ENCODE measurements at places on chromosomes 5 and 9. TPM values are rescaled to one million over a fixed set of nuclear protein-coding genes. Genes with fewer than 3 reads are reported as not detected.

The RABGAP1 gene
- 34.3 TPM for polyA plus RNA-seq

The IFNE gene
- polyA plus RNA-seq = not detected

The ZNF483 gene
- 1.6 TPM for polyA plus RNA-seq

The CNTNAP3 gene
- 2.8 TPM for polyA plus RNA-seq

The KCNV2 gene
- polyA plus RNA-seq = 0.27 TPM

The OTP gene
- polyA plus RNA-seq = not detected

The PCDH1 gene
- polyA plus RNA-seq = 13.6 TPM

The DMRTA1 gene
- polyA plus RNA-seq = 0.08 TPM

The SLC6A18 gene
- not detected for polyA plus RNA-seq

DNA sequence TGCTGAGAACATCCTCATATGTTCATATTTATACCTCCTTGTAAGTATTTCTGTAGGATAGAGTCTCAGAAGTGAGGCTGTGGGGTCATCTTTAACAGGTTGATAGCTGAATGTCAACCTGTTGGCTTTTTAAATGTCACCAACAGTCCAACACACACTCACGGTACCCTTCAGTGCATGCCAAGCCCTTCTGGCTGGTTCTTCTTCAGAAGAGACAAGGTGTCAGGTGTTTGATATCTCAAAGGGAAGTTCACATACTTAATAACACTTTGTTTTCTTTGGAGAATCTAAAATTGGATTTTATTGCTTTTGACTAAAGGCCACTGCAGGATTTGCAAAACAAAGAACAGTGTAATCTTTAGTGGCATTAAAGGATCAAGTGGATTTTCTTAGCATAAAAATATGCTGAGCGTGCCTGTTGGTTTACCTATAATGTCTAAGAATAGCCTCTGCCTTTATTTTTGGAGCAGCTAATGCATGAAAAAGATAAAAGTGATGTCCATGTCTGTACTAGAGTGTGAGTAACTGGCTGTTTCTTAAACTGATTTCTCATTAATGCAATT is 58.2 kb downstream of the RGS3 start:
- DNase-seq = no peak

DNA sequence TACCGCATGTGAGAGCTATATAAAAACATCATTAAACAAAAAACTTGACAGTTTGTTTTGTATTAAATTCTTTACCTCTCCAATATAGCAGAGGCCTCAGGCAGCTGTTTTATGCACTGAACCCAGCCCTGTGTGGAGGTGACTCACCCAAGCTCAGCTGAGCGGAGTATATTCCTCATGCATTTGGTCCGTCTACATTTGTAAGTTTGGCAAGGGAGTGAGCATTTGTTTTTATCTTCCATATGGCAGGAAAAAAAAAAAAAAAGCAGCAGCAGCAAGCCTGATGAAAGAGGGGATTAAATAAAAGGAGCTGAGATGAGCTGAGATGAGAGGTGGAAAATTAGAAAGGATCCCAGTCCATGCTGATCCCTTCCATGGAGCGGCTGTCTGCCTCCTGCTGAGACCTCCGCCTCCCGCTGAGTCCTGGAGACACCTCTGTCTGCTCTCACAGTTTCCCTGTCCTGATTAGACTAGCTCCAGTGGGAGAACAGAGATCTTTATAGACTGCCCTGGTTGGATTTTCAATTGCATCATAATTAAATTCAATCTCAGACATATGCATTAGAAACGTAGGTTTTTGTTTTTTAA is 112.0 kb upstream of the CTNND2 start:
- no peak for DNase-seq

DNA sequence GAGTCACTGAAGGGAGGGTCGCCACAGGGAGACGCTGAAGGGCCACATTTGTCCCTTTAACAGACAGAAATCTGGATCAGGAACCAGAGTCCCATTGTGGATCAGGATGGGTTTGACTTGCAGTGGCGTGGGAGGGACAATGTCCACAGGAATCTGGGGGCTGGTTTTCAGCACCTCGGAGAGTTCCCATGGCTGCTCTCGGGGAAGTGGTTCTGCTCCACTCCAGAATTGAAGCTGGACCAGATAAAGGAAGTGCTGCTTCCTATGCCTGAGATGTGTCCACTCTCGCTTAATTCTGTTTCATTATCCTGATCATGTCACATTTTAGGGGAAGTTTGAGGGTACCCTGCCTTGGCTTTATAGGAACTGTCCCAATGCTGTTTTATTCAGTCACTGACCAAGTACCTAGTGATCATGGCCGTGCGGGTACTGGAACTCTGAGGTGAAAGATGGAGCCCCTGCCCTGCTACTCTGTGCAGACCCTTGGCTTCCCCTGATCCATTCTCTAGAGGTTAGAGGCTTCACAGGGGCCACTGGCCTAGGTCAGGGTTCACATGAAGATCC is 28.7 kb downstream of the ENHO start:
- no peak for DNase-seq

GRCh38 chr9:37995961-37996818 is 72.8 kb downstream of the SHB start:
- DNase-seq = no peak

DNA sequence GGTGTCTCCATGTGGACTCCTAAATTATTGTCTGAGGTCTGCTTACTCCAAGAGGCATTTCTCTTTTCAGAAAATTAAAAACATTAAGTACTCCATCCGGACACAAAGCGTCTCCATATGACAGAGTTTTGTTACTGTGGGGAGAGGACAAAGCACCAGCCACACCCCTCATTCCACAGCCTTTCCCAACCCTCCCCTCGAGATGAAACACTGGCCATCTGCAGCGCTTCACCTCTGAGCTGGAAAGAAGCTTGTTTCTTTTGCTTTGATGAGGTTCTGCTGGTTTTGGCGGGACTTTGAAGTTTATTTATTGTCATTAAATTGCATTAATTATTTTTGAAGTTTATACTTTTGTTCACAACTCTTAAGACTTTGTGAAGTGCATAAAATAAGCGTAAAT is 27.6 kb upstream of the NKD2 start:
- no peak for DNase-seq

DNA sequence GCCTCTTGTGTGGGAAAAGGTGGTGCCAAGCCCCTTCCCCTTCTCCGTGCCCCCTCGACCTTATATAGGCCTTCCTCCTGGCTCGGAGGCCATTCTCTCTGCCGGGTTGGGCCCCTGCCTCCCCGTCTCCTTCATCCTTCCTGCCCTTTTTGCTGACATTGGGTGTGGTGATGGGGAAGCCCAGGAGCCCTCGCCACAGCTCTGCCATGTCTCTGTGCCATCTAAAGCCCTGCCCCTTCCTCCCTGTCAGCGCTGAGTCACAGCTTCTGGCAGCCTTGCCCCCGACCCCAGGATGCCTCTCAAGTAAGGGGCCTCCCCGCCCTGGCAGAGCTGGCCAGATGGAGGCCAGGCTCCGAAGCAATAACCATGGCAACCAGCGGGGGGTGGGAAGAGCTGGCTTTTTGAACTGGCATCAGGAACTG is 30.4 kb downstream of the JADE2 start:
- DNase-seq = no peak

GRCh38 chr5:172758077-172758833 is 12.7 kb downstream of the DUSP1 start:
- no peak for DNase-seq

DNA sequence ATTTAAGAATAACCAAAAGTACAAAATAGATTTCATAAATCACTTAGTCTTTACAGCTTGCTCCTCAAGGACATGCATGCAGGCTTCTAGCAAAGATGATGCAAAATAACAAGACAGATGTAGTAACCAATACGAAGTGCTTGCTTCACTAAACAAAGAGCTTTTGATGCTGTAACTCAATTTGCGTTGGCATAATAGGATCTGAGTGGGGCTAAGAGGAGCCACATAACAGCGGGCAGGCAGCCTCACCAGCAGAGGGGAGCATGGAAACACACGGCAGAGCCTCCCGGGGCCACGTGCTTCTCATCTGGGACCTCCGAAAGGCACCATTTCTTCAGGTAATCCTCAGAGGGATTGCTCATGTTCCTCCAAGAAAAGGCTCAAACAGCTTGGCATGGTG is 139.7 kb downstream of the C5orf15 start:
- no peak for DNase-seq

GRCh38 chr5:61270510-61271165 is 61.4 kb upstream of the ZSWIM6 start:
- no peak for DNase-seq

- DNase-seq = no peak
These were observed 937.6 kb downstream of the TLE4 start for GRCh38 chr9:80509358-80509757.

DNA sequence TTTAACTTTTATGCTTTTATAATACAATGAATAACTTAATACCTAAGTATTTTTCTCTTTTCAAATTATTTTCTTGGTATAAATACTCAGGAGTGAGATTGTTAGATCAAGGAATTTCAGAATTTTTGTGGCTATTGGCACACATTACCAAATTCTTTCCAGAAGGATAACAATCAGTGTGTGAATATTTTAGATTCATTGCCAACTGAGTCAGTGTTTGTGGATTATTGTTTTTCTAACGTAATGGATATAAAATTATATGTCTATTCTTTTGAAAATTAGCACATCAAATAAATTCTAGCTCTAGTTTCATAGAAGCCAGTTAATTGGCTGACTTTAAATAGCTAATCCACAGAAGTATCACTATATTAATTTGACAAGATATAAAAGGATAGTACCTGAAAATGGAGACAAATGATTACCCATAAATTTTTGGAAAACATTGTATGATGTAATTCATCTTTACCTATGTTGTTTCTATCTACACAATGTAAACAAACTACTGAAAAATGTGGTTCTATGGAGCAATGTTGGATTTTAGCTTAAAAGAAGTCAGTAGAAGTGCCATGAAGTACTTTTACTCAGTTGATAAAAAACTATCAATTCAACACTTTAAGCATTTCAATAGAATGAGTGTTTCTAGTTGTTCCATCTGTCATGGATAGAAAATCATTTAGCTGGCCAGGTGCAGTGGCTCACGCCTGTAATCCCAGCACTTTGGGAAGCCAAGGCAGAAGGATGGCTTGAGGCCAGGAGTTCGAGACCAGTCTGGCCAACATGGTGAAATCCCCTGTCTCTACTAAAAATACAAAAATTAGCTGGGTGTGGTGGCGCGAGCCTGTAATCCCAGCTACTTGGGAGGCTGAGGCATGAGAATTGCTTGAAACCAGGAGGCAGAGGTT is 185.1 kb downstream of the ADAMTSL1 start:
- DNase-seq = no peak

DNA sequence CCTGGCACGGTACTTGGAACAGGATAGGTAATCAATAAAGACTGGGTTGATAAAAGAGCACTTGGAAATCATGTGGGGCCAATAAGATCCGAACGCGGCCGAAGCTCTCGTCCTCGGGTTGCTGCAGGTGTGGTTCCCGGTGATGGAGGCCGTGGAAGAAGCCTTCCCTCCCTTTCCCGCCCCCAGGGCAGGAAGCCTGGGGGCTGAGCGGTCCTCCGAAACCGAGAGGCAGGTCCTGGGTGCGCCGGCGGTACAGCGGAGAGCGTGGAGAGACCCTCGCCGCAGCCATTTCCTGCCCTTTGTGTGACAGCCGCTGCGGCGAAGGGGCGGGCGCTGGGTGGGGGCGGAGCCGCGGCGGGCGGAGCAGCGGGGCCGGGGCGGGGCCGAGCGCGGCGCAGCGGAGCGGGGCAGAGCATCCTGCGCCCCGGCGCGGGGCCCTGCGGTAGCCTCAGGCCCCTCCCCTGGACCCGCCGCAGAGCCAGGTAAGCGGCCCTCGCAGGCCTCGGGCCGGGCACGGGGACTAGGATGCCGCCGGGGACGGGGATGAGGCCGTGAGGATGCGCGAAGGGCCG is at the start of gene CYFIP2:
Gene CYFIP2, plus strand, starts transcription at position 410 of the 572 bp plus-strand sequence. CDS start 19,239 bp downstream, outside the sequence.
- no peak for DNase-seq

GRCh38 chr9:86868616-86869015 is 78.7 kb downstream of the GAS1 start:
- DNase-seq = no peak

DNA sequence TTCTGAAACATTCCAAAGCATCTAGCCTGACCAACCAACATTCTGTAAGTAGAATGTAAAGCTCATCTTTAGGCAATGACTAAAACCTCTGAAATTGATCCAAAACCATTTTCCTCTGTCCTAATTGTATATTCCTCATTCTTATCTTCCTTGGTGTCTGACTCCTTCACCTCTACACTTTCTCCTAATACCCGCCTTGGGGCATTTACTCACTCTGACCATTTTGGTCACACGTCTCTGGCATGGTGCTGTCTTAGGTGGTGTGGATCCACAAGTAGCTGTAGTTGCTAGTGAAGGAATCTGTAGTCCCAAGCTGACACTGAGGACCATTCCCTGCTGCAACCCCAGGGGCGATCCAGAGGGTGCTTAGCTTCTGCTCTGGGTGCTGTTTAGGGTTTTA is 40.8 kb upstream of the LMNB1 start:
- no peak for DNase-seq

- DNase-seq = no peak
These were observed 278.3 kb upstream of the PTGER4 start for GRCh38 chr5:40401284-40402006.

GRCh38 chr5:109756543-109757185 is 66.9 kb downstream of the MAN2A1 start:
- no peak for DNase-seq

DNA sequence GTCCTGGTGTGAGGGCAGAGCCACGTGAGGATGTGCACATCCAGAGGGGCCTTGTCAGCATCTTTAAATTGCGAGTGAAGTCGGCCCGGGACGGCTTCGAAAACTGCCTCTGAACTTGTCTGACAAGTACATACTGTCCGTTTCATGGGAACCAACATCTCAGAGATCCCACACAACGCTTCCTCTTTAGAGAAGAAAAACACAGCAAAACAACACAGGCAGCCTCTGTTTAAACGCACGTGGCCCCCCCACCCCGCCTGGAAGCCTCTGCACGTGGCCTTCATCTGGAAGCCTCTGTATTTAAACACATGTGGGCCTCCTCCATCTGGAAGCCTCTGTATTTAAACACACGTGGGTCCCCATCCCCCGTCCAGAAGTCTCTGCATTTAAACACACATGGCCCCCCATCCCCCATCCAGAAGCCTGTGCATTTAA is 29.2 kb downstream of the CEP72 start:
- no peak for DNase-seq

DNA sequence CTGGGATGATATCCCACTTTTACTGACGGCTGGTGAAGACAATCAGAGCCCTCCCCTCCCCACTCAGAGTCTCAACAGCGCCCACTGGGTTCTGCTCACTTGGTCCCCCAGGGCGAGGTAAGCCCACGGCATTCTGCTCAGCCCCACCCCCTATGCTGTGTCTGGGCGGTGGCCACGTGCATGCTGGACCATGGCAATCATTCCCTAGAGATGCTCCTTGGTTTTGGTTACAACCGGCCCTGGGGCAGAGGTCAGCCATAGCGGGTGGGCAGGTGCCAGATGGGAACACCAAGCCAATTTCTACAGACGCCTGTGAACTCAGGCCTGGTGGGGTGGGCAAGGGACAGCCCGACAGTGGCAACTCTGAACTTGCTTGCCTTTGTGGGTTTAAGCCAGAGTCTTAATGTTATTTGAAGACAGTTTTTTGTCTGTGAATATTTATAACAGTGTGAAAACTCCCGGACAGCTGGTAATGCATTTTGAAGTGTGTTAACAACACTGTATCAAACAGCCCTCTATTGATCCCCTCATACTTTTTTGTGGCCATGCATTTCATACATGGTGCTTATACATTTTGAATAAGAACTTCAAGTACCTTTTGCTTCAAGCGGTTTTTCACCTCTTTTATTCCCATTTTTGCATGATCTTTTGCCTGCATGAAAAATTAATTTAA is 94.2 kb downstream of the CRB2 start:
- no peak for DNase-seq

Data from forelimb muscle (tissue), 1 donor.